ENCODE measurements at places on chromosomes 7 and 10.

GRCh38 chr7:31896925-31897324, 173.3 kb downstream of the PDE1C start:
- no peak for DNase-seq

- no peak for DNase-seq
Measured at GRCh38 chr7:95229301-95229700, 95.0 kb downstream of the PON1 start.

- DNase-seq, result no peak
Measured at GRCh38 chr7:81526971-81527370, 242.9 kb downstream of the HGF start.

DNA sequence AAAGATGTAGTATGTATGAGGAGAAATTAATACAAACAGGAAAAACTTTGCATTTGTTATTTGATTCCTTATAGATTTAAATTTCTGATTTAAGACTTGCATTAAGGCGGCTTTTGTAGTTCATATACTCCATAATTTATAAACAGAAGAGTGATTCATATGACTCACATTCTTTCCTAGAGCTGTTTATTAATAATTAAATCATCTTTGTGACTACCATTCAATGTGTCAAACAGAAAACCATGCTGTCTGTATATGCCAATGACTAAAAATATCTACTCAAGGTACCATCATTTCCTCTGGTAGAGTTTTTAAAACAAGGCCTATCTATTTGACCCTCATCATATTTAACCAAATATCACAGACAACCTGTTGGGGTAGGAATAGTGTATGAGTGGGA, 501.7 kb downstream of the PARD3 start:
- no peak for DNase-seq

GRCh38 chr7:37206192-37206591, 242.5 kb downstream of the ELMO1 start:
- no peak for DNase-seq

DNA sequence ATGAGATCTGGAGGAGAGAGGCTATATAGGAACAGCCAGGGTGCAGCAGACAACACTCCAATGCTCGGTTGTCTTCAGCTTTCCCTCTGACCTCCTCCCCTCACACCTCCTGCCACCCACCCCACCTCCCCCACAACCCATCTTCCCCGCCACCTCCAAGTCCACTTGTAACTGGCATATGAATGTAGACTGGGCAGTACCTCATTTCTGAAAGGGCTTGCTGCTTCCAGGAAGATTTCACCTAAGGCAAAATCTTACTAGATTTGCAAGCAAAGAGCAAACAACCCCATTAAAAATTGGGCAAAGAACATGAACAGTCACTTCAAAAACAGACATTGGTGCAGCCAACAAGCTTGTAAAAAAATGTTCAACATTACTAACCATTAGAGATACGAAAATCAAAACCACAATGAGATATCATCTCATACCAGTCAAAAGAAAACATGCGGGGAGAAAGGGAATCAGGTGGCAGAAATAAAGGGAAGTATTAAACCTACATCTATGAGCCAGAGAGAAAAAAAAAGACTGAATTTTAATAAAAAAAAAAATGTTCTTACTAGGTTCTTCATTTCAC, 164.6 kb upstream of the C1GALT1 start:
- peak; percentile 2 for DNase-seq

GRCh38 chr10:92627845-92628480, 35.0 kb downstream of the KIF11 start:
- DNase-seq, result no peak

DNA sequence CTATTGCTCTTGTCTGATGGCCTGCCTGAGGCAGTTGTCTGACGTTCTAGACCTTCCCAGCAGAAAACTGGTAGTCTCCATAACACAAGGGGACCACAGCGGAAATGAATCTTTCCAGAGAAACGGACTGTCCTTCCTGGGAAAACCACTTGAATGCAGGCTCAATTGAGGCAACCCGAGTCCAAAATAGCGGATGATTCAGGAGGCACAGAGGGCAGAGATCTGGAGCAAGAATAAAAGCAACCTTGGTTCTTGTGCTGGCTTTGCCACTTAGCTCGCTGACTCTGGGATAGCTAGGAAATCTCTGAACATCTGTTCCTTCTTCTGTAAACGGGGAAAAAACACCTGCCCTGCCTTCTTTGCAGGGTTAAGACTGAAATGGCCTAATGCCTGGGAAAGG, 178.8 kb downstream of the NEURL1 start:
- no peak for DNase-seq

DNA sequence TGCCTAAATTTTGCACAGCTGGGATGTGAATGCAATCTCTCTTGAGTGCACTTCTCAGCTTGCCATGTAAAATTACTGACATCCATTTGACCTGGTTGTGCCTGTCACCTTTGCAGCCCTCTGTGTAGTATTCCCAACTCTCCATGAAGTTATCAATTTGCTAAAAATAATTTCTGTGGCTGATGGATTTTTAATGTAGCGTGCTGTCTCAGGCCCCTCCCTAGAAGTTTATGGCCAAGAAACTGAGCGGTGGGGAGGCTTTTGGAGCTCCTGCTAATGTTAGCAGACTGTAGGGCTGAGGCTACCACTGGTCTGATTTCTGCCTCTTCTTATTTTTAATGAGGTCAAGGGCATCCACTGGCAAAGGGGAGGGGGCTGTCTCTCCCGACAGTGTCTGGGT, 577.0 kb upstream of the DPP6 start:
- DNase-seq, result no peak

- DNase-seq, result peak; percentile 1
Measured at GRCh38 chr7:13742126-13742525, 247.3 kb downstream of the ETV1 start.

DNA sequence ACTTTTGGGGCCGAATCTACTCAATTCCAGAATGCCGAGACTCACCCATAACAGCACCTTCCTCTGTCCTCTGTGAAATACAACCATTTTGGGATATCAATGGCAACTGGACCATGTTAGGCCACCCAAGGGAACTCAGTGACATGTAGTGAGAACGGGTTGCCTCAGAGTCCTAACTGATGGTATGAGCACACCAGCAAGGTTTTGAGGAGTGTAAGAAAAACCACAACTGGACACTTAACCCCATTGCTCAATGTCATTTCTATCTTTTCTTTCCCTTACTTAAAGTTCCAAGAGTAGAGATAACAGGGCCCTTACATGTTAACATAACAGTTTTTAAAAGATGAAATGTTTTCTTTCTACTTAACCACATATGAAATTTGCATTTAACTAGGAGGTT, 67.1 kb downstream of the TNS3 start:
- no peak for DNase-seq

DNA sequence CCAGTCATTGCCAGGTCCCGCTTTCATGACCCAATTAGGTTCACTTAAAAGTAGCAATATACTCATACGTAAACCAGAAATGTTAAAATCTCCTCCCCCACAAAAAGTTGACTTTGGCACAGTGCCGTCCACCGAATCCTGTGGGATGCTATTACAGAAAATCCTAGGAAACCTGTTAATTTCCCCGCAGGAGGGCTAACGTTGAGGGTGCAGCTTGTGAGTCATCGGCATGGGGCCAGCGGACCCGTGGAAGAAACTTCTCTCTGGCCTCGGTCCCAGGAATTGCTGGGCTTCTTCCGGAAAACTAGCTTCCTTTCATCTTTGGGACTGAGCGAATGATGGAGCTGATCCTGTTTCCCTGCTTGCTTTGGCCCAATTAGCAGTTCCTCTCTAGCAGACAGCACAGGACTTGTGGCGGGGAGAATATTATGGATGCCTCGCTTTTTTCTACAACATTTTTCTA, 13.5 kb downstream of the CRYGN start:
- DNase-seq, result no peak

DNA sequence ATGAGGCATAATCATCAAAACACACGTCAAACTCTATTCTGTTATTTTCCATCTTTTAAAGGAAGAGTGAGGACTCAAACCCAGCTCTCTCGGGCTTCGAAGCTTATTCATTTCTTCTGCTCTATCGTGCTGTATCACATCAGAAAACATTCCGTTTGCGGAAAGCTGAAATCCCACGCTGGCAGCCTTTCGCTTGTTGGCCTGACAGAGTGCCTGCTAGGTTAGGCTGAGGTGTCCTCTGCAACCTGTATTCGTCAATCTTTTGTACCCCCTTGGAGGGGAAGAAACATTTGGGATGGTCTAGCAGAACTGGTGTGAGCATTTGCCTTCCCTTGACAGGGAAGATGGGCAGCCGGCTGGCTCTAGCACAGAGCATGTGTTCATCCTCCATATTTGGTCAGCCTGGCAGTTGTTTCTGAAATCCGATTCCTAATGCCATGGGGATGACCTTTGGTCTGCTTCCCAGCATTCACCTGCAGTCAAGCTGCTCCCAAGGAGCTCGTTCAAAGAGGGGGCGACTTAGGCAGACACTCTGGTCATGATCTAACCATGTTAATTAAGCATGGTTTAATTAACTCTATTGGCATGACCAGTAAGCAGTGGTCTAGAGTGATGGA, 55.2 kb downstream of the TACC2 start:
- DNase-seq, result no peak

All from OCI-M1 (cell line).